ENCODE measurements at places on chromosomes 16 and 17.

GRCh38 chr16:86818671-86819532 lies 240.6 kb downstream of the FOXL1 start:
- no peak for DNase-seq

DNA sequence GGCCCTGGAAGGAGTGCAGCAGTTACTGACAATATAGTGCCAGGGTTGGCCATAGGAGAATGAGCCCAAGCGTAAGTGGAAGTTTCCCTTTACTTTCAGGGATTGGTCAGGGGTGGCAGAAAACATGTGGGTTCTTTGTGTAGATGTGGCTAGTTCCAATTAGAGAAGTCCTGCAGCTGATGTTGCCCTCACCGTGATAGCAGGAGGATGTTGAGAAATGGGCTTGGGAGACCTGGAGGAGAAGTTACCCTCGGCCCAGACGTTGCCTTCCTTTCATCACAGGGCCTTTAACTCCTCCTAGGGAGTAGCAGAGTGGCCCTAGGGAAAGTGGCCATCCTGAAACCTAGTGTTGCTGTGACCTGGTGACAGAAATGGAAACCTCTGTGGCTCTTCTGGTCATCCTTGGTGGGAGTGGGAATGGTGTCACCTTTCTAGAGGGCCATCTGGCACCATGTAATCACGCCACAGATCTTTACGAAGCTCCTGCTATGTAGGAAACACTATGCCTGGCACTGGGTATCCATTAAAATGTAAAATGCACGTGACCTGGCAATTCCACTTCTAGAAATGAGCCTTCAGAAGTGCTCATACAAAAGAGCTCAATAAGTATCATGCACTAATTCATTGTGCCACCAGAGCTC lies 6.7 kb downstream of the TMEM92 start:
- DNase-seq: no peak

DNA sequence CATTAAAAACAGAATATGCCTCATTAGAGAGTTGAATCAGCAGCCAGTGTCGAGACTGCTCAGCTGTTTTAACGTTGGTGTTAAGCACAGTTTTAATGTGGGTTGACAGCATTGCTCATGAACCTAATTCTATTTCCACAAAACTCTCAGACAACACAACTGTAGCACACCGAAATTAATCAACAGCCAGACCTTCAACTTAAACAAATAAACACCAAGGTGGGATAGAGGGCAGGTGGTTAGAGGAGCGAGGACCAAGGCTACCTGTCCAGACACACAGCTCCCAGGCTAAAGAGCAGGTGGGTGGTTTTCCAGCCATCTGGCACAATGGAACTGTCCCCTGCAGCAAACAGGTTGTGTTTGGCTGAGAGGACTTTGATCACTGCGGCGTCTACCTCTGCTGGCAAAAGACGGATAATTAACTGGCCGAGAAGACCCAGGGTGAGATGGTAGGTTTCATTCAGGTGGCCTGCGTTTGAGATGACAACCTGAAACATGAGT lies 69.6 kb upstream of the ATP2A3 start:
- no peak for DNase-seq

- DNase-seq: no peak
Measured at GRCh38 chr17:59131131-59131530, 23.9 kb downstream of the SKA2 start.

- DNase-seq: no peak
Measured at GRCh38 chr17:49497148-49498028, 2.3 kb downstream of the NGFR start.

GRCh38 chr17:12853921-12854320 lies 64.6 kb downstream of the ARHGAP44 start:
- DNase-seq: no peak

DNA sequence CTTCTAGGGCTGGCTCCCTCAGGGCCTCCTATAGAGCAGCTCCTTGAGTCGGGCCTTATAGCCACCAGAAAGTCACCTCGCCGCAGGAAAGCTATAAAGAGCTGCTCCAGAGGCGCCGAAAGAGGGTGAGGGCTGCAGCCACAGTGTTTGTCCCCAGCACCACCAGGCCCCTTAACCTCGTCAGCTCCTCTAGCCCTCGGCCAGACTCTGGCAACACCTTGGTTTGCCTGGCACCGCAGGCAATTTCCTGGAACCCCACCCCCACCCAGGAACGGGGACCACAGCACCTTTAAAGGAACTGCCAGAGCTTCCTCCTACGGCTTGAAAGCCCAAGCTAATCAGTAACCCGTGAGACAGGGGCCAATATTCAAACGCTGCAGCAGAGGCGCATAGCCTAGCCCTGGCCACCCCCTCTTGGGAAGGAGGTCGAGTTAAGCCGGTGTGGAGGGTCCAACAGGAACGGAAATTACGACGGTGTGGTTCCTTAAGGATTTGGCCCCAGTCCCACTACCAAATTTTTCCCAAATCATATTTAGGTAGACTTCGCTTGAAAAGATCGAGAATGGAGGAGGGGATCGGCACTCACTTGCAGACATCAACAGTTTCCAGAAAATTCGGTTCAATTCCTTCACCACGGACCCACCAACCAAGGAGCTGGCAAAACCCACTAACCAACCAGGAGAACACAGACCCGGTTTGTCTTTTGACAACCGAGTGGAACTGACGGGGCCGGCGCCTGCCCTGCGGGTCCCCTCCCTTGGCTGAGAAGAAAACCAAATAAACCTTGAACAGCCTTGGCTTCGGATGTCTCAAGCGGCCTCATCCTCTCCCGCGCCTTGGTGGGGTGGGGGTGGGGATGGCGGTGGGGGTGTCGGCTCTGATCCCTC lies 3.0 kb downstream of the HOXB6 start:
- DNase-seq: no peak

Measured in stimulated activated CD8-positive, alpha-beta memory T cell treated with anti-CD3 and anti-CD28 coated beads, Interleukin-4, amount 100 ng/mL, for 1 hour (primary cell).